ENCODE measurements at places on chromosomes 1 and 21. TPM values are rescaled to one million over a fixed set of nuclear protein-coding genes. Genes with fewer than 3 reads are reported as not detected.

C1orf87 gene
- polyA plus RNA-seq = not detected

DNA sequence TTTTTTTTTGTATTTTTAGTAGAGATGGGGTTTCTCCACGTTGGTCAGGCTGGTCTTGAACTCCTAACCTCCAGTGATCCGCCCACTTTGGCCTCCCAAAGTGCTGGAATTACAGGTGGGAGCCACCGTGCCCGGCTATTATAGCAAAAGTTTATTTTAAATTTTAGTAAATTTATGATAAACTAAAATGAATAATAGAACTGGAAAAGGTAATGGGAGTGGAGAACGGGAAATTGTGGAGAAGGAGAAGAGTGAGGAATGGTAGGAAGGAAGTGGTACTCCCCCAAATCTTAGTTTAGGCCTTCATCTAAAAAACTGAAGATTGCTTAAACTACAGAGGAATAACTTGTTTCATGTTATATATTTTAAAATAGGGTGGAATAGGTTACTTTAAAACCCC, 7.6 kb upstream of the PI4KB start:
- DNase-seq = no peak
- no peaks in the 10 kb centered on the region for H3K27me3 ChIP-seq
- no peak overlapping the region for H3K27ac ChIP-seq

NGF gene
- polyA plus RNA-seq = 3.0 TPM

- DNase-seq = no peak
- H3K4me3 ChIP-seq = no peak overlapping the region
- no peak overlapping the region for H3K27ac ChIP-seq
- H3K36me3 ChIP-seq = no peaks in the 10 kb centered on the region
- H3K4me1 ChIP-seq = no peaks in the 10 kb centered on the region
Observed at GRCh38 chr1:100627936-100628335, 90.0 kb downstream of the GPR88 start.

GRCh38 chr1:210645582-210646257, 317.0 kb downstream of the HHAT start:
- no peaks in the 10 kb centered on the region for H3K36me3 ChIP-seq
- DNase-seq = no peak
- no peaks in the 10 kb centered on the region for H3K27me3 ChIP-seq
- H3K27ac ChIP-seq = no peak overlapping the region
- H3K4me3 ChIP-seq = no peak overlapping the region
- no peaks in the 10 kb centered on the region for H3K4me1 ChIP-seq

- no peak for DNase-seq
- H3K27ac ChIP-seq = no peak overlapping the region
- no peaks in the 10 kb centered on the region for H3K4me1 ChIP-seq
- no peaks in the 10 kb centered on the region for H3K27me3 ChIP-seq
Observed at GRCh38 chr1:14980621-14981218, 172.8 kb upstream of the TMEM51 start.

UBL4B gene
- polyA plus RNA-seq = not detected

DNA sequence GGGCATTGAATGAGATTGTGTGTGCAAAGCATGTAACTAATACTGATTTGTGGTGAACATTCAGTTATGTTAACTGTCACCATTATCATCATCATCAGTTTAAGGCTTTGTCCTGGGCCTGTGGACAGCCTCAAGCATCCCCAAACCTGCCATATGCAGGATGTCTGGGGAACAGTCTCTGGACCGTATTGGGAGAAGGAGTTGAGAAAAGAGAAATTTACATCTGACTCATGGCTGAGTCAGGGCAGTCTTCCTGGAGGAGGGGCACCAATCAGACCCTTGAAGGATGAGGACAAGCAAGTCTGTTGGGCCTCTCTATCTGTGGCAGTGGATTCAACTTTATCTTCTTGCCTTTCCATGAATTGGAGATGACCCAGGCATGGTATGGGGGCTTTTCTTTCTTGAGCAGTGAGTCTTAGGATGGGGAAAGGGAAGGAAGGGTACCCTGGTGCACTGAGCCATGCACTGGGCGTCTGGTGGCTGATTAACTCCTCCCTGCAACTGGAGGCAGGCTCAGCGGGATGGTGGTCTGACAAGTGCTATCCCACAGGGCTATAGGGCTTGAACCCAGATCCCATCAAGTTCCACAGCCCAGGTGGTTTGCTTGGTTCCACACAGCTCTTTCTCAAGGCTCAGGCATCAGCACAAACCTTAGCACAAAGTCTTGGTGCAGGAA, 2.9 kb downstream of the PADI3 start:
- no peaks in the 10 kb centered on the region for H3K27me3 ChIP-seq
- H3K4me3 ChIP-seq = no peak overlapping the region
- H3K4me1 ChIP-seq = no peaks in the 10 kb centered on the region

GRCh38 chr1:118984086-118984721, 3.9 kb downstream of the TBX15 start:
- H3K27me3 ChIP-seq = peaks cover 97% of the 10 kb centered on the region
- no peaks in the 10 kb centered on the region for H3K4me1 ChIP-seq
- DNase-seq = peak; percentile 17
- H3K27ac ChIP-seq = no peak overlapping the region
- no peaks in the 10 kb centered on the region for H3K36me3 ChIP-seq

DNA sequence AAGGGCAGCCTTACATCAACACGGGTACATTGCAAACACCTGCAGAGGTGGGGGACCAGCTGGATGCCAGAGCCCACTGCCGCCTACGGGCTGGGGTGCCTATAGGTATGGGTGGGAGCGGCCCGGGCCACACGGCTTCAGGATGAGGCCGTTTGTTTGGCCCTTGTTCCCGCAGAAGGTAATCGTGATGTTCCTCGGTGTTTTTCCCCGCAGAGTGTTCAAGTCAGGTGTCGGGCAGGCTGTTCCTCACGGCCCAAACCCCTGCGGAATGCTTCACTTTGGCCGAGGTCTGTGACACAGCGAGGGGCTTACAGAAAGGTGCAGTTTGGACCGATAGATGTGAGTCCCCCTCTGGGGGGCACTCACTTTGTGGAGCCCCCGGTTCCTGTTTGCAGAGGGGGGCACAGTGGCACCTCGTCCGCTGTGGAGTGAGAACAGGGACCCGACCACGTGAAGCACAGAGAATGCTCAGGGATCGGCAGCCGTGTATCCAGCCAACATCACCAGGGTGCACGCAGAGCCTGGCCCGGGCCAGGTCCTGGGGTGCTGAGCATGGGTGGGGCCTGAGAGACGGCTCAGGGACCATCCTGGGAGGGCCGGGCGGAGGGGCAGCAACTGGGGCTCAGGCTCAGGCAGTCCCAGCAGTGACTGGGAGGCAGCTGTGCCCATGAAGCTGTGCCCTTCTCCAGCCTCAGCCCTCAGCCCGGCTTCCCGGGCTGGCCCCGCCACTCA, 453 bp upstream of the TTLL10 start:
- H3K36me3 ChIP-seq = no peaks in the 10 kb centered on the region
- no peak for DNase-seq
- no peaks in the 10 kb centered on the region for H3K4me1 ChIP-seq

DNA sequence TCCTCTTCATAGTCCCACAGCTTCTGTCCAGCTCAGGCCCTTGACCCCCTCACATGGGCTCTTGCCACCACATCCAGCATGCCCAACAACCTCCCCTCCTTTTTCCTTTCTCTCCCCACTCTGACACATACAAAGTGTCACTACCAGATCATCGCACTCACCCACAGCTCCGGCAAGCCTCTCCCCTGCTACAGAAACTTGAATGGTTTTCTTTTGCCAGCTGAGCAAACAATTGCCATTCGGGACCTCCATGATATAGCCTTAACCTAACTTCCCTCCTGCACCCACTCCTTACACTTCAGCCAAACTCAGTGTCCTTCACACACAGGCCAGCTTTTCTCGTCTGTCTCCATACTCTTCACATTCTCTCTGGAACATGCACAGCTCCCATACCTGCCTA, 43.3 kb downstream of the MAB21L3 start:
- H3K36me3 ChIP-seq = no peaks in the 10 kb centered on the region
- no peak overlapping the region for H3K4me3 ChIP-seq

GRCh38 chr1:184567009-184567408, 180.2 kb downstream of the C1orf21 start:
- no peaks in the 10 kb centered on the region for H3K27me3 ChIP-seq
- peaks cover 2% of the 10 kb centered on the region for H3K36me3 ChIP-seq

- no peak overlapping the region for H3K27ac ChIP-seq
- peaks cover 6% of the 10 kb centered on the region for H3K27me3 ChIP-seq
- no peaks in the 10 kb centered on the region for H3K36me3 ChIP-seq
- DNase-seq = no peak
- no peak overlapping the region for H3K4me3 ChIP-seq
Observed at GRCh38 chr1:180919183-180919700, 6.5 kb downstream of the KIAA1614 start.

DNA sequence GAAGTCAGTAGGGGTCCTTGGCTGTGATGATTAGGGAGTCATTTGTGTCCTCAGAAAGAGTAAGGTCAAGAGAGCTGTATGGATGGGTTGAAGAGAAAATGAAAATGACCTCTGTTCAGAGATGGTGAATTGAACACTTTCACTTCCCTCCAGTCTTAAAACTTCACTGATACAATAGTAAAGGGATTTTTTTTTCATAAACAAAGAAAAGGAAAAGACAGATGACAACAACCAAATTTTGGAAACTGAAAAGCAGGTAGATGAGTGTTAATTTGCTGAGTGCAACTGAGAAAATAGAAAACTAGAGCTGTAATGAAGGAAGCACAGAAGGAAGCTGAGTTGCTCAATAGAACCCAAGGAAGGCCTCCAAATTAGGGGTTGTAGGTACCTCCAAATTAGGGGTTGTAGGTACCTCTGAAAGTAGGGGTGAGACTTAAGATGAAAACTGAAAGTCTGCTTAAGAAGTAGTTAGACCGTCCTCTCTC, 14.8 kb upstream of the S1PR1 start:
- H3K36me3 ChIP-seq = no peaks in the 10 kb centered on the region
- H3K27me3 ChIP-seq = no peaks in the 10 kb centered on the region
- H3K4me1 ChIP-seq = no peaks in the 10 kb centered on the region
- no peak for DNase-seq

DNA sequence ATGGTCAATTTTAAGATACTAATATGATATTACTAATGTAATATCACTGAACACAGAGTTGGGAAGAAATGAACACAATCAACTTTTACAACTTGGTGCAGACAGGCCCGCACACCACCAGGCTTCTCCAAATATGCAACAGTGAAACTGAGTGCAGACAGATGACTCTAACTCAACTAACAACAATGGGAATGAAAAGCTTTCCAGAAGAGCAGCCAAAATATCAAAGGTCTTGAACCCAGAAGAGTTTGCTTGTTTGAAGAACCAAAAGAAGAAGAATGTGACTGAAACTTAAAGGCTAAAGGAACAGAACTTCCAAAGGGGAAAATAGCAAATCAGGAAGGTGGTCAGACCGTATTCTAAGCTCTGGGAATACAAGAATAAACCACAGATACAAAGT, 89.8 kb upstream of the COL11A1 start:
- DNase-seq = no peak
- no peak overlapping the region for H3K27ac ChIP-seq
- no peaks in the 10 kb centered on the region for H3K4me1 ChIP-seq
- H3K27me3 ChIP-seq = no peaks in the 10 kb centered on the region
- no peak overlapping the region for H3K4me3 ChIP-seq

DNA sequence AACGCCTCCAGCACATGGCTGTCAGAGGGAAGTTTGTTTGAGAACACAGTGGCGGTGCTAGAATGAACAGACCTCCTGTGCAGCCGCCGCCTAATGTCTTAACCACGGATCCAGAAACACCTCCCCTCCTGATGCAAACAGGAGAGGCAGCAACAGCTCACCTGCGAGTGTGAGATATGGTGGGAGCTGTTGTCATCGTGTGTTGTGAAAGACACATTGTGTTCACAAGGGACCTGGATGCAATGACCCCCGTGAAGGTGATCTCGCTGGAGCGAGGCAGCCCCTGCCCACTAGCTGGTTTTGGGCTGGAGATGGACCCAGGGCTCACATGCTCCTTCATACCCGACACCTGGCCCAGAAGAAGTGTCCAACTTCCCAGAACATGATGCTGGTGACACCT, 315.3 kb upstream of the C1orf174 start:
- H3K27ac ChIP-seq = no peak overlapping the region
- no peak overlapping the region for H3K4me3 ChIP-seq

DNA sequence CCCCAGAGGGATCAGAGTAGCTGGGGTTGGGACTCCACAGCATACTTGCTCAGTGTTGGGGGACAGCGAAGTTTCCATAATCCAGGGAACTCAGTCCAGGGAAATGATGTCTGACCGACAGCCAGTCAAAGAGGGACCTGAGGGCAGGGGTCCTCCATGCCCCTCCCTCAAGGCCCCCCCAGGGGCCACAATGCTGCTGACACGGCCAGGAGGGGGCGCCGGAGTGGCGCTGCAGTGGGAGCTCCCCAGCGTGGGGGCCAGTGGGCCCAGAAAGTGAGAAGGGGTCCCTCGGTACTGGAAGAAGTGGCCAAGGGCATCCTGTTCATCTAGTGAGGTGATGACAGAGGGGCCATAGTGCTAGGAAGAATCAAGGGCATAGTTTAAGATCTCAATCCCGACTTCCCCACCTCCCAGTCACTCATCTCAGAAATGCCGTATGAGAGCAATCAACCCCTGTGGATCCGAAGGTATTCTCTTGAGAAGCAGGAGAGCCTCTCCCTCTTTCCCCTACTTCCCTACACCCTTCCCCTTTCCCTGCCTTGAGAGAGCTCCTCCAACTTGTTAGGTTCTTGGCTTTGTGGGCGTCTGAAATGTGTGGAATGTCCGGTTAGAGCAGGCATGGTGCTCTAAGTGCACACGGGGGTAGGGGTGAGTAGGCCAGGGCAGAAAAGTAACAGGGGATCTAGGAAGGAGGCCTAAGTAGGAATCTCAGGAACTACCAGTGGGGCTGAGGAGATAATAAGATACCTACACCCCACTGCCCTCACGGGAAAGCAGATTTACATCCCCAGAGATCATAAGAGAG, 4.1 kb downstream of the NUDT17 start:
- peak overlapping the region; percentile 13 for H3K27ac ChIP-seq
- peaks cover 47% of the 10 kb centered on the region for H3K36me3 ChIP-seq
- H3K27me3 ChIP-seq = no peaks in the 10 kb centered on the region
- no peak for DNase-seq
- peaks cover 5% of the 10 kb centered on the region for H3K4me1 ChIP-seq
- no peak overlapping the region for H3K4me3 ChIP-seq

GRCh38 chr1:223848536-223848935, 2.8 kb upstream of the TP53BP2 start:
- H3K4me3 ChIP-seq = no peak overlapping the region
- H3K27ac ChIP-seq = no peak overlapping the region
- no peak for DNase-seq
- no peaks in the 10 kb centered on the region for H3K36me3 ChIP-seq

NTNG1 gene
- 0.27 TPM for polyA plus RNA-seq

DNA sequence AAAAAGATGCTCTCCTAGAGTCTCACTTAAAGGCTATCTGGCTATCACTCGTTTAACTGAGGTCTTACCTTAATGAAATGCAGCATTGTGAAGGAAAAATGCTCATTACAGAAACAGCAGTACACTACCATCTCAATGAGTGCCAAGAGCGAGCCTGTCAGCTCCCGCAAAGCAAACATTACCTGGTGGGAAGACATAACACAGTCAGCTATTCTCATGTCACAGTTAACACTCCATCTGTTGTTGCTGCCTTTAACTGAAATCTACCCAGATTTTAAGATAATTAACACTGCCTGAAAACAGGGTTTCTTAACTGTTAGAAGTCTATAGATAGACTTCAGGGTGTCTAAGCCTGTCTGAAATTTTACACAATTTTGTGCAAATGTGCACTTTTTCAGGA, 39.1 kb downstream of the PCSK9 start:
- no peak for DNase-seq
- no peaks in the 10 kb centered on the region for H3K27me3 ChIP-seq
- H3K27ac ChIP-seq = no peak overlapping the region
- peaks cover 24% of the 10 kb centered on the region for H3K36me3 ChIP-seq
